Naive thymus-derived CD4-positive, alpha-beta T cell (primary cell): ENCODE measurements at places on chromosomes 5 and 9. TPM values are rescaled to one million over a fixed set of nuclear protein-coding genes. Genes with fewer than 3 reads are reported as not detected.

Gene STRBP
- 14.5 TPM for total RNA-seq

Gene C5orf46
- total RNA-seq = not detected

Gene STKLD1
- 1.4 TPM in 2 replicates for total RNA-seq

Gene TEX48
- total RNA-seq = not detected

Gene NOP16
- total RNA-seq = 22.2 TPM

Gene LRRC19
- not detected for total RNA-seq

Gene SLC24A2
- total RNA-seq = not detected in 2 replicates

Gene ABLIM3
- 0.08 TPM for total RNA-seq

Gene ADAMTS12
- total RNA-seq = not detected in 2 replicates

Gene SPINK1
- not detected for total RNA-seq

Gene SV2C
- not detected for total RNA-seq

Gene PKD2L2
- total RNA-seq = not detected

Gene RGMB
- 9.5 TPM for total RNA-seq

Gene SLC34A1
- total RNA-seq = not detected

Gene C5orf52
- not detected for total RNA-seq

Gene SPATA31A5
- not detected for total RNA-seq

Gene PNPLA7
- 28.9 TPM for total RNA-seq
